Stimulated activated CD4-positive, alpha-beta T cell treated with anti-CD3 and anti-CD28 coated beads, TNF-alpha, amount 100 ng/mL, for 4 hours (primary cell): ENCODE measurements at places on chromosomes 2 and 18.

GRCh38 chr2:134453973-134454372, 200.1 kb downstream of the MGAT5 start:
- no peak for DNase-seq

DNA sequence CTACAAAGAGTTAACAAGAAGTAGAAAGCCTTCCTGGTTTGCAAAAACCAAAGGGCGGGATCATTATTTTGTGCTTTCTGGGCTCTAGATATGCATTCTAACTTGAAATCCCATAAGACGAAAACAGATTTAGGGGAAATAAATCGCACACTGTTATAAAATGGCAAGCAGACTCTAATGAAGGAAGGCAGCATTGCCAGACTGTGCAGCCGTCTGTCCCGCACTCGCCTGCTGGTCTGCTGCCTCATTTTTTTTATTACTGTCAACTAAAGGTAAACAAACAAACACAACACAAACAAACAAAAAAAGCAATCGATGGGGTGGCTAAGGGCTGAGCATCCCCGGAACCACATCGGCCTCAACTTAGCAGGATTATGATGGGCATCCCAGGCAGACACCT, 24.4 kb downstream of the ZNF521 start:
- DNase-seq: no peak

GRCh38 chr2:56732946-56733345, 549.2 kb downstream of the CCDC85A start:
- no peak for DNase-seq

DNA sequence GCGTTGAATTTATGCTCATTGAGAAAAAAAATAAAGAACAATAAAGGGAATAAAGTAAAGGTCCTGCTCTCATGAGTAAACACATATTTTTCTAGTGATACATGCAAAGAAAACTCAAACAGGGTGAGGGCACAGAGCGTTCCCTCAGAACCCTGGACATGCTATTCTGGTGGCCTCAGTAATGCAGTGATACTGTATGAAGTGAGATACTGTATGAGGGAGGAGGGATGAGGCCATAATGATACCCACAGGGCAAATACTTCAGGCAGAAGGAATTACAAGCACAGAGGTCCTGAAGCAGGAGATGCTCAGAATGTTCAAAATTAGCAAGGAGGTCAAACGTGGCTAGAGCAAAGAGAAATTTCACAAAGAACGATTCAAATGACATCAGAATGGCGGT, 28.4 kb upstream of the RNU4ATAC start:
- DNase-seq: no peak

GRCh38 chr2:159557437-159558034, 58.8 kb downstream of the BAZ2B start:
- no peak for DNase-seq

- no peak for DNase-seq
These were observed 120.0 kb upstream of the THSD7B start for GRCh38 chr2:136645236-136645828.

DNA sequence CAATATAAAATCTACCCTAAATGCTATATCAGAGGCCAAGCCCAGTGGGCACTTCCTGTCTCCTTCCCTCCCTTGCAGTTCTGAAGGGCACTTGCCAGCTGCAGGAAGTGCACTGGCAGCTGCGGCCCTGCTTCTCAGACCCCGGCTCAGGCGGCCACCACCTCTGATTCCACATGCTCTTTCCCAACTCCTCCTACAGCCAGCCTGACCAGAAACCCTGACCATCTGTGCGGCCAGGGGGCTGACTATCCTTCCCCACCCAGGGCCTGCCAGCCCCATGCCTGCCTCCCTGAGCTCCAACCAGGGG, 88.6 kb downstream of the ZBTB7C start:
- no peak for DNase-seq

- DNase-seq: no peak
These were observed 8.6 kb downstream of the RUFY4 start for GRCh38 chr2:218077464-218078216.

GRCh38 chr2:145380436-145381017, 860.6 kb upstream of the ZEB2 start:
- DNase-seq: no peak

DNA sequence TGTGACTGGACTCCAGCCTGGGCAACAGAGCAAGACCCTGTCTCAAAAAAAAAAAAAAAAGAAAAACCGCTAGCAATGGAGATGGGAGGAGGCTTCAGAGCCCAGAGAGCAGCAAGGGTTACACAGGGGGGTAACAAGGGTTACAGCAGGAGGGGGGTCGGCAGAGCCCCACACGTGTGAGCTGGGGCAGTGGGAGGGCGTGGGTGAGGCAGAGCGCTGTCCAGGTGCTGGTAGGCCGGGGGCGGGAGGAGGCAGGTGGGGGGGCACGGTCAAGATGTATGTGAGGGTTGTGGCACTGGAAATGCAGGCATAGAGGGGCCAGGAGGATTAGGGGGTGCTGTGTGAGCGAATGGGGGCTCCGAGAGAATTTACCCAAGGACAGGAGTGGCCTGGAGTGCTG, 3.4 kb downstream of the MZT2B start:
- DNase-seq: no peak

GRCh38 chr18:12336171-12336613, 28.2 kb downstream of the TUBB6 start:
- DNase-seq: no peak

- no peak for DNase-seq
These were observed 496.9 kb upstream of the HNMT start for GRCh38 chr2:137467246-137467862.

DNA sequence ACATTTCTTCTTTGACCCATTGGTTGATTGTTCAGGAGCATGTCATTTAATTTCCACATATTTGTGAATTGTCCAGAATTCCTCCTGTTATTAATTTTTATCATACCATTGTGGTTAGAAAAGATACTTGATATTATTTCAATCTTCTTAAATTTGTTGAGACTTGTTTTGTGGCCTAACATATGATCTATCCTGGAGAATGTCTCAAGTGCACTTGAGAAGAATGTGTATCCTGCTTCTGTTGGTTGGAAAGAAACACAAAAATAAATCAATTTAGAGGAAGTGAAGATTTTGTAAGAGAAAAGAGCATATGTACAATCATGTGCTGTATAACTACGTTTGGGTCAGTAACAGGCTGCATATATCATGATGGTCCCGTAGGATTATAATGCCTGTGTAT, 118.6 kb upstream of the CDC42EP3 start:
- DNase-seq: no peak

GRCh38 chr2:6171294-6171693, 479.1 kb downstream of the SOX11 start:
- DNase-seq: no peak

GRCh38 chr2:156001851-156002250, 330.7 kb downstream of the NR4A2 start:
- DNase-seq: no peak

DNA sequence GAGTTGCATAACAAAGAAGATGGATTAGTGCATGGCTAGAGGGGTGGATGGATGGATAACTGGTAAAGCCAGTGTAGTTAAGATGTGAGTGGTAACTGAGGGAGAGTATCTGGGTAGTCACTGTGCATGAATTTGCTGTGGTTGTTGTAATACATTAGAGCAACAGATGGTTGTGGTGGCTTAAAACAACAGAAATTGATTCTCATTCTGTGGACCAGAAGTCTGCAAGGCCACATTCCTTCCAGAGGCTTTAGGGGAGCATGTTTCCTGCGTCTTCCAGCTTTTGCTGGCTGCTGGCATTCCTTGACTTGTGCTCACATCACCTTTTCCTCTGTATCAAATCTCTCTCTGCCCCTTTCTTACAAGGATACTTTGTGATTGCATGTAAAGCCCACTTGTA, 155.4 kb downstream of the ASB1 start:
- DNase-seq: no peak

- DNase-seq: no peak
These were observed 226.5 kb upstream of the RBMS1 start for GRCh38 chr2:160720098-160720497.

DNA sequence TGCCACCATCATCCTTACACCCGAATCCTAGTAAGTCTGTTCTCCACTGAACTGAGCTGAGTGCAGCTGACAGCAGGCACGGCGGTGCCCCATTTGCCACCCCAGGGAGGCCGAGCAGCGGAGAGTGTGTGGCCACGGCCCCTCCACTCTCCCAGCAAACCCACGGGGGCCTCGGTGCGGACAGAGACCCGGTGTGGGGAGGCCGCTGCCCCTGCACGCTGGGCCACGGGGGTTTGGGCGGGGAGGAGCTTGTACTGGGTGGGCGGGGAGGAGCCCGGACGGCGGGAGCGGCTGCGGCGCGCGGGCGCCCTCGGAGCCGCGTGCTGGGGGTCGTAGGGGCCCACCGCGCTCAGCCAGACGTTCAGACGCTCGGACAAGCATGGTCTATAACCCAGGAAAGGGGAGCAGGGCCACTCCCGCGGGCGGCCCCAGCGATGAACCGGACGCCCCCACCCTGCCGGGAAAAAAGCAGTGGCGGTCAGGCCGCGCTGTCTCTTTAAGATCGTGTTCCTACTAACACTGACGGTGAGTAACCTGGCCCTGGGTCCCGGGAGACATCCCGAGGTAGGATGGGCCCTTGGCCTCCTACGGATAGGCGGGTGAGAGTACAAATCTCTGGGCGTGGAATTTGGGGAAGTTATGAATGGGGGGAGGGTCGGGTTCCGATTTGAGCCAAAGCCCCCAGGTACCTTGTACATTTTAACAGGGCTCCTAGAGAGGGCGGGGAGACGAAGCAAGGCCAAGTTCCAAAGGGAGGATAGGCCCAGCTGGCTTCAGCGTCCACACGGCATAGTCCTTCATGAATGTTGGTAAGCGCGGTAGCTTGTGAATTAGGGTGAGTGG, at the start of gene ITPRIPL1:
Gene ITPRIPL1 (plus strand): TSS at position 277 of the 843 bp plus-strand sequence. CDS start 523 bp downstream, at position 800.
- no peak for DNase-seq

DNA sequence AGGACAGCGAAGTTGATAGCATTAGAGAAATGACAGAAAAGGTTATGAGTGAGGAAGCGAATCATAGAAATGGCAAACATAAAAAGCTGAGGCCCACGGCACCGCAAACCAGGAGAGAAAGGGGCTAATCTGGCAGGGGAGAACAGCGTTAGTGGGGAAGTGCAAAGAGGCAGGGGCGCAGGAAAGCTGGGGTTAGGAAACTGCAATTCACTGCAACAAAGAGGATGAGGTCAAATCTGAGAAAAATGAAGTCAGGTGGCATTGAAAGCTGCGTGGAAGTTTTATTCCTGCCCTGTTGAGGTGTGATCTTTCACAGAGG, 653 bp upstream of the ABI2 start:
- no peak for DNase-seq

DNA sequence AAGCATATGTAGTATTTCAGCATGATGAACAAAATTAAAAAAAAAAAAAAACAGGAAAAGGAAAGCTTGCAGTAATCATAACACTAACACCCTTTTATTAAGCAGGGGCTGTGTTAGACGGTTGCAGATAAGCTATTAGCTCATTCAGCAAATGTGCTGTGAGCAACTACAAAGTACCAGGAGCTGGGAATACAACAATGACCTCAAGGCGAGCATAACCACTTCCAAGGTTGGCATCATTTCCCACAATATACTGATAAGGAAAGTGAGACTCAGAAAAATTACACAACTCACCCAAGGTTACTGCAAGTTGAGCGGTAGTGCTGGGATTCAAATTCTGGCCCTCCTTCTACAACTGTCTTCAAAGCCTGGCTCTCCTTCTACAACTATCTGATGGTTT, 38.2 kb upstream of the ACTR3 start:
- DNase-seq: no peak

DNA sequence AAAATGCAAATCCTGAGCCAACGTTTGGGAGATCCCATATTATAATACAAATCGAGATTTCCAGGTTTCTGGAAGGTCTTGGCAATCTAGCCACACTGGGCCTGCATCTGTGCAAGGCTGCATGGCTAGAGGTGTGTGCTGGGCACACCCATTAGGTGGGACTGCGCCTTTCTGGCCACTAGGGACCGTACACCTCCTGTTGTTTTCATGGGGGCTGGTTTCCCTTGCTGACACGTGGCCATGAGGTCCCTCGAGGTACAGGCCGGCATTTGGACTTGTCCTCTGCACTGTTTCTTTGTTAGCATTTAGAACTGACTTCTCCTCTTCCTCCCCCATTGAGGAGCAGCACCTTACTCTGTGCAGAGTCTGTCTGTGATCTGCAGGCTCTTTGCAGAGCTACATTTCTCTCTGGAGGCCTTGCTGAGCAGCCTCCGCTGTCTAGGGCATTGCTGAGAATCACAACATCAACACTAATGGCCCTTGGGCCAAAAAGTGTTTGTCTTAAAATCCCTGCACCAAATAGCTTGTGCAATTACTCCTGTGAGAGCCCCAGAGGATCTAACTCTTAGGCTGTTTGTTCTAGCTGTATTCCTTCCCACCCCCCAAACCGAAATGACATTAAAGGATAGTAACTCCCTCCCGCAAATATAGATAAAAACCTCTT, 131.2 kb downstream of the NEDD4L start:
- no peak for DNase-seq

GRCh38 chr2:45617496-45617895, 6.4 kb upstream of the SRBD1 start:
- DNase-seq: no peak

- DNase-seq: no peak
These were observed 324.7 kb downstream of the NRXN1 start for GRCh38 chr2:50707196-50707595.

- DNase-seq: no peak
These were observed 2.1 kb downstream of the CTDP1 start for GRCh38 chr18:79681484-79682387.

- no peak for DNase-seq
These were observed 131.3 kb downstream of the PXDN start for GRCh38 chr2:1613078-1613445.

DNA sequence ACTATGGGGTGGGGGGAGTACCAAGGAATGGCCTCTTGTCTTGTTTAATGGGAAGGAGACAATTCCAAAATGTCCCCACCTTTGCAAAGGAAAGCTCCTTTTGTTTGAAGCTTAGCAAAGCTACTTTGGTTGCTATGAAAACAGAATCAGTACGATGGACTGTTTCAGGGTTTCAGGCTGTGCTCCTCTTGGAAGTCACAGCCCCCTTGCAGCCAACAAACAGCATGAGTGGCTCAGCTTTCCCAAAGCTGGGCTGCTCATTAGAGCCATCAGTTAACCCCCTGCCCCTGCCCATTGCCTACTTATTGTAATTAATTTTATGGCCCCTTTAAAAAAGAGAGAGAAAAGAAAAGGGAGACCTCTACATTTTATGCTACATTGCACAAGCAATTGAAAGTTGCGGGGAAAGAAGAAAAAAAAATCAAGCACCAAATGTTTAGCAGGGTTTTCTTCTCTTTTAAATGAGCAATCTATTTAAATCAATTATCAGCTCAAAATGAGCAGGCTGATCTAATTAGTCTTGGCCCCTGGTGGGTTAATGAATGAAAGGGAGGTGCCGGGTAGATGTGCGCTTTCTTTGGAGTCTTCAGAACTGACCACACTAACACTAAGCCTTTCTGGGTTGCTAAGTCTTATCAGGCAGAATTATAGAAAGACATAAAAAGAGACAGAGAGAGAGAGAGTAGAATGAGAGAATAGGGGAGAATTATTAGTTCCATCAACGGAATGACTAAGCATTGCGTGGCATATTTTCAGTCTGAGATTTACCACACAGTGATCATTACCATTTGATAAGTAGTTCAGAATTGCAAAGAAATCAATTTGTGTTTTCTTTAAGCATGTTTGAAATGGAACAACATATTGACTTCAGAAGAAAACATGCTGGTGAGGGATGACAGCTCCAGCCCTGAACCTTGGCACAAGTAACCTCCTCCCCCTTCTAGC, 284.9 kb downstream of the INSIG2 start:
- DNase-seq: no peak

- no peak for DNase-seq
These were observed 219.4 kb downstream of the LDLRAD4 start for GRCh38 chr18:13437796-13438506.

- DNase-seq: no peak
These were observed 153.3 kb upstream of the KYNU start for GRCh38 chr2:142724186-142724585.
